ENCODE measurements at places on chromosomes 2 and 18.
A peak's percentile ranks its signal among the peaks of the same experiment; 100 is the strongest.

- DNase-seq = no peak
Observed at GRCh38 chr2:201246280-201246679, 14.1 kb upstream of the CASP8 start.

DNA sequence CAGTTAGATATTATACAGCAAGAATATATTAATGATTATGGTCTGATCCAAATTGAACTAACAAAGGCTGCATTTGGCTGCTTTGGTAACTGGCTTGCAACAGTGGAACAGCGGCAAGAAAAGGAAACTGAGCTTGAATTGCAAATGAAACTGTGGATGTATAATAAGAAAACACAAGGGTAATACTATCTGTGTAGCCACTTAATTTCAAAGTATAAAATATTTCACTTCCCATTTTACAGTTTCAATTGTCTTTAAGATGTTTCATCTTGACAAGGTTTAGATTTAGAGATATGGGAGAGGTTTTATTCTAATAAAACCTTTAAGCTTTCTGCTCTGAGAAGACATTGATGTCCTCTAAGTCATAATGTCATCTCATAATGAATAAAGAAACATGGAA, 23.8 kb downstream of the WDR75 start:
- no peak for DNase-seq

DNA sequence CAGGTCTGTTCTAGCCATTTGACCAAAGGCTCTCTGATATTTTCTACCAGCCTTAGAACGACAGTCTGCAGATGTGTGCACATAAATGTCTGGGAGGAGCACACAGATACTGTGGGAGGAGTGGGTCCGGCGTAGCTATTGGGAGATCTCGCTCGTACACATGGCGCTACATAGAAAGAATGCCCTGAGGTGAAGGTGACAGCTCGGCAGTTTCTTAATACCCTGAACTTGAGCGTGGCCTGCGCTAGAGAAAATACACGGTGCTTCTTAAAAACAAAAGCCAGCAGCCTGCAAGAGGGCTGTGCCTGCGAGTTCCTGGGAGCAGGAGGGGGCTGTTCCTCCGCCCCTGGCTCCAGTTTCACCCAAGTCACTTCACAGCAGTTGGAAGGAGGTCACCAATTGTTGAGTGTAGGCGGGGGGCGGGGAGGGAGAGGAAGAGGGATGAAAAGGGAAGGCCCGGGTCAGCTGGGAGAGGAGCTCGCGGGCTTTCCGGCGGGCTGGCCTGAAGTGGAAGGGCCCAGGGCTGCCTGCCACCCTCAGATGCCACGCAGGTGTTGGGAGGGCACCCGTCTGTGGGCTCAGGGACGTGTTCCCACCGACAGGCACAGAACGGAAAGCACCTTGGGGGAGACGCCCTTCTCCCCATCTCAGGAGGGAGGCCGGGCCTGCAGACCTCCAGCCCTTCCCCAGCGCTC, 124.7 kb upstream of the ZNF516 start:
- no peak for DNase-seq

GRCh38 chr2:1702186-1702565, 42.1 kb downstream of the PXDN start:
- DNase-seq = no peak

GRCh38 chr2:72149556-72150156, 2.0 kb upstream of the CYP26B1 start:
- no peak for DNase-seq

GRCh38 chr2:189261431-189261841, 81.9 kb upstream of the COL5A2 start:
- DNase-seq = peak; percentile 63

DNA sequence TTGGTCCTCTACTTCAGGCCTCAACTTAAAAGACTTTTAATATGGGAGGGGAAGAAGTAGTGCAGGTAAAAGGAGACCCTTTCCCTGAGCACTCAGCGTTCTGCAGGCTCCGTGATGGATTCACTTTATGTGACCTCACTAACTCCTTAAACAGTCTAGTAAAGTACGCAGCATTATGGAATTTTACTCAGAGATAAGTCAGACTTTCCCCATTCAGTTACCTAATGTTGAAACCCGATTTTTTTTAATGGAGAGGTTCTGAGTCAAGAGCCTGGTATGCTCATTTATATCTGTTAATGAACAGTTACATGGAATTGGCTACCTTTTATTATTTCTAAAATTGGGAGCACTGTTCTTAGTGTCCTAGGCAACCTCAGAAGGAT, 34.1 kb downstream of the RASGRP3 start:
- DNase-seq = no peak

GRCh38 chr2:166361351-166362153, 14.2 kb downstream of the SCN9A start:
- DNase-seq = no peak

- peak; percentile 66 for DNase-seq
Observed at GRCh38 chr2:102100371-102101096, 42.0 kb upstream of the IL1R1 start.

DNA sequence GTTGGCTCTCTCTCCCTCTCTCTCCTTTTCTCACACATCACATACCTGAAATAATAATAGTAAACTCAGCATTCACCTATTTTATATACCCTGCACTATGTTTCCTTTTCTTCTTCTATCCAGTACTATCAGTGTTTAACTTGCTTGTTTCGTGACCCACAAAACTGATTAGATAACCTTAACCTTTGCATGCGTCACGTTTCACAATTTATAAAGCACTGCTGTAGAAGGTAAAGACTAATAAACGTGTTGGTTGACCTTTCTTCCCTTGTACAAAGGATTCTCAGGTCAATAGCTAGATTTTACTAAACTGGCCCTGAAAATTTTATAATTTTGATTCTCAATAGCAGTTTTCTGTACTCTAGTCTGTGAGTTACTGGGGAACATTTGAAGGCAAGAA, 791.7 kb downstream of the DPP10 start:
- no peak for DNase-seq

DNA sequence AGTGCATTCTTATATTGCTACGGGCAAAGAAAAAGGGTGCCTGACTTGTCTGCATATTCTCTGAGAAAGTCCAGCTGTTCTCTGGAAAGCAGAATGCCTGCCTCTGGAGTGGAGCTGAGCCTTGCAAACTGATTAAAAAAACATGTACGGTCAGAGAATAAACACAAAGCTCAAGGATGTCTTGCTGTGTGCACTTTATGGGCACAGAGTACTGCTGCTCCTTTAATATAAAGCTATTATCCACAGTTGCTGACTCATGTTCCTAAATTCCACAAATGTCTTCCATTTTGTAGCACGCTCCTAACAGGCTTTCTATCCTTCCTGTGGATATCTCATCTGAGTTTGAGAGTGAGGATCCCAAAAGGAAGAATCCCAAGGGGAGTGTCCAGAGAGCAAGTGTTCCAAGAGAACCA, 229.0 kb downstream of the MREG start:
- DNase-seq = peak; percentile 57

- no peak for DNase-seq
Observed at GRCh38 chr2:54103454-54104314, 11.7 kb upstream of the ACYP2 start.

DNA sequence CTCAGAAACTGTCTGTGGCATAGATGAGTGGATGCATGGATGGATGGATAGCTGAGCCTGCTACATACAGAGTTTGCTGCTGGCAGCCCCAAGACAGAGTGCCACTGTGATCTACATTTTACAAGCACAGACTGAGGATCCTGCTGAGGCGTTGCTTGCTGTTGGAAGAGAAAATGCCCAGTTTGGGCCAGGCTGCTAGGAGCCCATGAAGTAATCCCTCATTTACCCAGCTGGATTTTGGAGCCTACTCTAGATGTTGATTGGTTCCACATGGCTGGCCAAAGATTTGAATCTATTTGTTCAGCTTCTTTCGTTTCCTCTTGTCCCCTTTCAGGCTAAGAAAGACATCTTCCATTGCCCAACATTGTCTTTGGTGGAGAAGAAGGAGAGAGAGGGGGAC, 261.3 kb downstream of the CLIP4 start:
- no peak for DNase-seq

DNA sequence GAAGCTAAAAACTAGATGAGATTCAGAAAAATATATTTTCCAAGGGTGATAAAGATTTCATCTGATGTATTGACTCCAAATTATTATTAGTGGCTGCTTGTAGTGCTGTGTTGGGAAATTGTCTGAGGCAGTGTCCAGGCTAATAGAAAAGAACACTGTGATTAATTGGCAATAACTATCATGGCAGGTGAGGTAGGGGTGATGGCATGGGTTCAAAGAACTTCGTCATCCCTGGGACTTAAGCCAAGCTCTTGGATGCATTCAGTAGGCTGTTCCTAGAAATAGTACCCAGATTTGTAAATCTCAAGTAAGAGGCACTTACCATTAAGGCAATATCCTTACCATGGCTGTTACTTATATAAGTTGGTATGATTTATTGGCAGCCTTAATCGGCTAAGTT, 13.2 kb upstream of the RAPGEF4 start:
- no peak for DNase-seq

DNA sequence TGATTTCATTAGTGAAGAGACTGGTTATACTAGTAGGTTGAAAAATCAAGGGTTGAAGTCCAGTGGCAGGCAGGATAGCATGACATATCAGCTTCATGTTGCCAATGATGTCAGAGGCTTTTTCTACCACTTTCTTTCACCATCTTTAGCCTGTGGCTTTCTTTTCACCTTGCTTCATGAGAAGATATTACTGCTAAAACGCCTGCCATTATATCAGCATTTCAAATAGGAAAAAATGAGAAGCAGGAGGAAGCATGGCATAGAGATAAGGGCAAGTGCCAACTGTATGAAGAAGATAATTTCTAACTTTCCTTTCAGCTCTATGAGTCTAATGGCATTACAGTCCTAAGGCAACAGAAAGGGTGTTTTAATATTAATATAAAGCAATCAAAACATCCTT, 270.2 kb upstream of the SYT4 start:
- DNase-seq = no peak

GRCh38 chr2:72913486-72914205, 3.7 kb upstream of the EMX1 start:
- no peak for DNase-seq

DNA sequence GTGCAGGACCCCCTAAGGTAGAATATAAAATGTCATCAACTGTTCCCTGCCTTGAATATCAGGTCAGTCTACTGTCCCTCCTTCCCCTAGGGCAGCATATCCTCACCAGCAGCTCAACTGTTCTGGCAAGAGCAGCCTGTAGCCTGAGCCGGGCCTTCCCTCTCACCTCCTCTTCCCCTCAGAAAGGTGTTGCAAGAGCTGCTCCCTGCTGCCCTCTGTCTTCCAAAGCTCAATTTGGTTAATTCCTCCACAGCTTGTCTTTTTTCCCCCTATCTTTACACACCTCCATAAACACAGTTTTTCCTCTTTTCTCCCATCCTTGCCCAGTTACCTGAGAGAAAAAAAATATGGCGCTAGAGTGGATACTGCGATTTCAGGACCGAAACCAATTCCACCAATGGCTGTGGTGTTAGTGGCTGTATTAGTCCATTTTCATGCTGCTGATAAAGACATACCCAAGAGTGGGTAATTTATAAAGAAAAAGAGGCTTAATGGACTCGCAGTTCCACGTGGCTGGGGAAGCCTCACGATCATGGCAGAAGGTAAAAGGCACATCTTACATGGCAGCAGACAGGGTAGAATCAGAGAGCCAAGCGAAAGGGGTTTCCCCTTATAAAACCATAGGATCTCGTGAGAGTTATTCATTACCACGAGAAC, 184.7 kb downstream of the MREG start:
- no peak for DNase-seq
